GM12891 (cell line): ENCODE measurements at places on chromosomes 4 and X.

DNA sequence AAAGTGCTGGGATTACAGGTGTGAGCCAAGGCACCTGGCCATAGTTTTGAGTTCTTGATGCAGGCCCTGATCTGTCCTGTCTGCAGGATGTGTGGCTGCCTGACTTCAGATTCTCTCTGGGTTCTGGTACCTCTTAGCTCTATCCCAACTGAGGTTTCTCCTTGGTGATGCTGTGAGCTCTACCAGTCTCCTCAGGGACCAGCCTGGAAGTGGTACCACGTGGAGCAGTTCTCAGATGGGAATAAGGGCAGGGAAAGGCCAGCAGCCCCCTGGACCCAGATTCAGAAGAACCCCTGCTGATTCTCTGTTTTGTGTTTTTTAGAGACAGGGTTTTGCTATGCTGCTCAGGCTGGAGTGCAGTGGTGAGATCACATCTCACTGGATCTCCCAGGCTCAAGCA is 85.0 kb upstream of the HELT start:
- no peak for DNase-seq

DNA sequence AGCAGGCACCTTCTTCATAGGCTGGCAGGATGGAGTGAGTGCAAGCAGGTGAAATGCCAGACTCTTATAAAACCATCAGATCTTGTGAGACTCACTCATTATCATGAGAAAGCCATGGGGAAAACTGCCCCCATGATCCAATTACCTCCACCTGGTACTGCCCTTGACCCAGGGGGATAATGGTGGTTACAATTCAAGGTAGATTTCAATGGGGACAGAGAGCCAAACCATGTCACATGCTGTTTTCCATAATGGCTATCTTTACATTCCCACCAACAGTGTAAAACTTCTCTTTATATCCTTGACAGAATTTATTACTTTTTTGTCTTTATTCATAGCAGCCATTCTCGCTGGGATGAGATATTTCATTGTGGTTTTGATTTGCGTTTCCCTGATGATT is 663.0 kb upstream of the AGA start:
- no peak for DNase-seq

- DNase-seq: no peak
Measured at GRCh38 chr4:168836490-168836889, 173.6 kb downstream of the CBR4 start.

GRCh38 chr4:168857546-168858314 is 152.3 kb downstream of the CBR4 start:
- DNase-seq: no peak

DNA sequence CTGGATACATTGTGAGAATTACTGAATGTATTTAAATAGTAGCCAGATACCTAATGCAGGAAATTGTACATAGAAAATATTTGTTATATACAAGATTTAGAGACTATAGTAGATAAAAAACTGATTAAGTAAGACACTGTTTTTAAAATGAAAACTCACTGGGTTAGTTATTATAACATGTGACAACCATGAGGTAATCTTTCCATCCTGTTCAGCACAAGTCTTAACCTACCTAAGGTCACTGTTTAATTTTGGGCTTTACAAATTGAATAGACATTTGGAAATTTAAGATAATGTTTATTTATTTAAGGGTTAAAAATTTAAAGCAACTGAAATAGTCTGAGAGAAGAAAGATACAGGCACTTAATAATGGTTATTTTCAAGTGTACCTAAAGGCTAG is 102.1 kb downstream of the STIM2 start:
- no peak for DNase-seq

DNA sequence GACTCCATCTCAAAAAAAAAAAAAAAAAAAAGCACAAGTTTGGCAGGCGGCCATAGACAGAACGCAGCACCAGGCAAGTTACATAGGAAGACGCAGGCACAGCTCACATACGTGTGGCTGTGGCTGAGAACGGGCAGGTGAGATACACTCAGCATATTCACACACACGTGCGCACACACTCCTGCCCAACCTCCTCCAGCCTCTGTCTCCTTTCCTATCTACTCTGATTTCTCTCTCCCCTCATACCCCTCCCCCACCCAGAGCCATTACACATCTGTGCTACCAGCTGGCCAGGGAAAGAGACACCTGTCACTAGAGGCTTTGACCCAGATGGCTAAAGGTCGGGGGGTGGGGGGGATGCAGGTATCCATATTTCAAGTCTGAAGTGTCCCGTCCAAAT is 2.2 kb upstream of the SLC38A5 start:
- DNase-seq: no peak

- DNase-seq: no peak
Measured at GRCh38 chr4:22233230-22233629, 282.6 kb downstream of the ADGRA3 start.

DNA sequence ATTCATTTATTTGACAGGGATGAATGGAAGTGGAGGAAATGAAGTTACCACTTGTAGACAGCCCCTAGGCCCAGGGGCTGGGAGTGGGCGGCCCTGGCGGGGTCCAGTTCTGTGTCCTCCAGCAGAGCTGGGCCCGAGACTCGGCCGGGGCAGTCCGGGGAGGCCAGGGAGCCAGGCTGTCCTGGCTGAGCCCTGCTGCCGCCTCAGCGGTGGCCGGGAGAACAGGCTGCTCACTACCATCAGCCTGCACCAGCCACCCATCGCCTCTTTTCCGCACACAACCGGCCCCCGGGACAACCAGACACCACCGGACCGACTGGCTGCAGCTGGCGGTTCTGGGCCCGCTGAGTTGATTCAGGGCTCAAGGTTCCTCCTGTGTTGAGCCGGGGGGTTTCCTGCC is 25.6 kb downstream of the CLDN34 start:
- no peak for DNase-seq

- DNase-seq: no peak
Measured at GRCh38 chr4:22534374-22534773, 18.5 kb upstream of the ADGRA3 start.

DNA sequence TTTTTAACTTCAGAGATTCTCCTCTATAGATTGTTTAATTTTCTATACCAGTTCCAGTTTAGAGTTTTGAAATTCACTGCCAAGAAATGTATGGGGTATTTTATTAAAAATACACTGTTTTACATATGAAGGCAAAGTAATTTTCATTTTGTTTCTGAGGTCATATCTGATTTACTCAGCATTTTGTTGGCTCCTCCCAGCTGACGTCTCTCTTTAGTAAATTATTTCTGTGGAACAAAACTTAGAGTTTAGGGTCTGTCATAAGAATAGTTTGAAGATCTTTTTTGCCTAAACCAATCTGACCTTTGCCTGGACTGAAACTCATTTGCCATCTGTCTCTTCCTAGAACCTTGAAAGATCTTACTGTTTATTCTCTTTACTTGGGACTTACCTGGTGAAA is 16.9 kb downstream of the FNIP2 start:
- DNase-seq: no peak

DNA sequence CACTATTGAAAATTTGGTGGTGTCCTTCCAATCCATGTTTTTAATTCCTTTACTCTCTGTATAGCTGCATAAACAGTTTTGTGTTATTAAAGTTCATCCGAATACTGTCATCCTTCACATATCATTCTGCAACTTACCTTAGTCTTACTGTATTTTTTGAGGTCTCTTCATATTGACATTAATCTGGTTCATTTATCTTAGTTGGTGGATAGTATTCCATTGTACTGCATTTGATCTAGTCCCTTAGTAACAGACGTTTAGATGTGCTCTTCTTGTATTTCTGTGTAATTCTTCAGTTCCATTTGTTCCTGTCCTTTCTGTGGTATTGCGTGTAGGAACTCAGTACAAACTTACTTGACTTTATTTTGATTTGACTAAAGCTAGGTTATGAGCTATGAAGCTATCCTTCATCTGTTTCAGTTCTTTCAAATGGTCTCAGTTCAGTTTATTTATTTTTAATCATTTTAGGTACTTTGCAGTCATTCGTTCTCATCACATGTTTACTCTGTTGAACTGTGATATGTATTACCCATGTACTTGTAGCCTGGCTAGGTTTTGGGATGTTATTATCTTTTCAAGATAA is 41.3 kb downstream of the RAPGEF2 start:
- no peak for DNase-seq

DNA sequence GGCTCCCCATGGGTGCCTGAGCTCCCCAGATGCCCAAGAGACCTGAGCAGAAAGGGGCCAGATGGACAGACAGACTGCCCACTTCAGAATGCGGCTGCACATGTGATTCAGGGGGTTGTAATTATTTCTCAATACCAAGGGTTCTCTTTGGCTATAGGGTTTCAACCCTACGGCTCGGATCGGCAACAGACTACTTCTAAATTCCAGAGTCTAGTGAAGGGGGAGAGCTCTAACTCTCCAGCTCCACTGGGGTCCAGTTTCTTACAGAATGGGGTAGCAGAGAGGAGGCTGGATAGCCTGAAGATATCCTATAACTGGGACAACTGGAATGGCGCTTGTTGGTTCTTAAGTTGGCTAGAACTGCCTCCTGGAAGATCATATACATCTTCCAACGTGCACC is 136.3 kb downstream of the MGST2 start:
- DNase-seq: no peak

- no peak for DNase-seq
Measured at GRCh38 chr4:185849664-185850550, 37.9 kb upstream of the SORBS2 start.

GRCh38 chrX:30920271-30920670 is 31.2 kb upstream of the TAB3 start:
- DNase-seq: no peak

- DNase-seq: no peak
Measured at GRCh38 chrX:146754268-146754667, 55.3 kb upstream of the CXorf51B start.
